ENCODE measurements at places on chromosomes 16 and 17.
A peak's percentile ranks its signal among the peaks of the same experiment; 100 is the strongest.

GRCh38 chr17:2157675-2158395 is 102.9 kb downstream of the HIC1 start:
- no peak for DNase-seq

- DNase-seq: no peak
These were observed 119.4 kb downstream of the FOXL1 start for GRCh38 chr16:86697715-86698114.

GRCh38 chr17:21186399-21187187 is 27.4 kb downstream of the TMEM11 start:
- peak; percentile 18 for DNase-seq

GRCh38 chr17:83146347-83146746 is 66.9 kb downstream of the METRNL start:
- no peak for DNase-seq

GRCh38 chr16:12024429-12024828 is 47.9 kb downstream of the SNX29 start:
- no peak for DNase-seq

- no peak for DNase-seq
These were observed 594 bp upstream of the CARHSP1 start for GRCh38 chr16:8869212-8869987.

DNA sequence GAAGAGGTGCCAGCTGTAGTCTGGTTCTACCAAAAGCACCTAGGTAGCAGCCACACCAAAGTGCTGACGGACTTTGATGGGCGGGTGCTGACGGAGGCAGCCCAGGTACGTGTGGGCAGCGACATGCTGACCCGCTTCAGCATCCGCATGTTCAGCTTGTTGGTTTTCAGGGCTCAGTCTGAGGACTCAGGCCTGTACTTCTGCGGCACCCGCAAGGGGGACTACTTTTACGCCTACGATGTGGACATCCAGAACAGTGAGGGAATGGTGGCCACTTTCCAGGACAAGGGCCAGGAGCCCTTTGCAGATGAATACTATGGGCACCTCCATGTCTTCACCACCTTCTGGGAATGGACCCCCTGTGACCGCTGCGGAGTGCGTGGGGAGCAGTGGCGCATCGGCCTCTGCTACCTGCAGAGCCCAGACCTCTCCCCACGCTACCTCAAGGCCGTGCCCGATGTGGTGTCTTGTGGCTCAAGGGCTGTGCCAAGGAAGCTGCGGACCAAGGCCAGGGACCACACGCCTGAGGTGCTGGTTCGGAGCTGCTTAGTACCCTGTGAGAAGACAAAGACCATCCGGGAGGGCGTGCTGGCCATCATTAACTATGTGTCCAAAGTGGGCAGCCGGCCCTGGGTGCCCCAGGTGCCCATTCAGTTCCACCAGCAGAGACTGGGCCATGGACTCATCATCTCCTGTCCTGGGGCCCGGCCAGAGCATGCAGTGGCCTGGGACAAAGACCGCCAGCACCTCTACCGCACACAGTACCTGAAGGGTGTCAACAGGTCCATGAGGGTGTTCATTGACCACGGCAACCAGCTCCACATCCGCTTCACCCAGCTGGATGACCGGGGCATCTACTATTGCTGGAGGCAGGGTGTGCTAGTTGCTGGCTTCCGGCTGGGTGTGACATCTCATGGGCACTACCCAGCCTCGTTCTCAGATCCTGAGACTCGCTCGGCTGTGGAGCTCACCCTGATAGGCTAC is 5.0 kb upstream of the EFTUD2 start:
- no peak for DNase-seq

DNA sequence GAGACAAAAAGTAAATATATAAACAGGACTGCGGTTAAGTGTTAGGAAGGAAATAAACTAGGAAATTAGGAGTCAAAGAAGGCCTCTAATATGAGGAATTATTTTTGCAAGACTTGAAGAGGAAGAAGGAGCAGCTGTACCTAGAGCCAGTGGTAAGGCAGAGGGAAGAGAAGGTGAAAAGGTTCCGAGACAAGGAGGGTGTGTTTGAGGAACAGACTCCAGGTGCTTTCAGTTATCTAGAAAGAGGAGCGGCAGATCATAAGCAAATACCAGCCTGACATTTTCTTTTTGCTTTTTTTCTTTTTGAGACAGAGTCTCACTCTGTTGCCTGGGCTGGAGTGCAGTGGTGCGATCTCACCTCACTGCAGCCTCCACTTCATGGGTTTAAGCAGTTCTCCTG is 61.0 kb downstream of the CHD9 start:
- no peak for DNase-seq

DNA sequence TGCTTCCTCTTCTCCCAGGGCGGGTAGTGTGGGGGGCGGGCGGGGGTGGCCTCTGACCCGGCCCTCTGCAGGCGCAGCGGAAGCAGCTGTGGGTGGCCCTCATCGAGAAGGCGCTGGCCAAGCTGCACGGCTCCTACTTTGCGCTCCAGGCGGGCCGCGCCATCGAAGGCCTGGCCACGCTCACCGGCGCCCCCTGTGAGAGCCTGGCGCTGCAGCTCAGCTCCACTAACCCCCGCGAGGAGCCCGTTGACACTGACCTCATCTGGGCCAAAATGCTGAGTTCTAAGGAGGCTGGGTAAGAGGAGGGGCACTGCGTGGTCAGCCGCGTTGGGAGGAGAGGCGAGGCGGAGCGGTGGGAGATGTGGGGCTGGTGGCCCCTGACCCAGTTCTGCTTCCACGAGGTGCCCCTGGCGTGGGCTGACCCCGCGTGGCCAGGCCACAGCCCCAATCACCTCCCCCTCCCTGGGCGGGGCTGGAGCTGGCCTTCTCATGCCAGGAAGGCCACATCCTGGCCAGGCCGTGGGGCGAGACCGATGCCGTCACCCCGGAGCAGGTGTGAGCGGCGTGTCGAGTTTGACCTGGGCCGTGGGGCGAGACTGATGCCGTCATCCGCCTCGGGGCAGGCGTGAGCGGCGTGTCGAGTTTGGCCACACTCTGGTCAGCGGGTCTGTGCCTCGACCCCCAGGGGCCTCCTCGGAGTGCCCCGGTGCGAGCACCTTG is 10.5 kb upstream of the PRR35 start:
- no peak for DNase-seq

DNA sequence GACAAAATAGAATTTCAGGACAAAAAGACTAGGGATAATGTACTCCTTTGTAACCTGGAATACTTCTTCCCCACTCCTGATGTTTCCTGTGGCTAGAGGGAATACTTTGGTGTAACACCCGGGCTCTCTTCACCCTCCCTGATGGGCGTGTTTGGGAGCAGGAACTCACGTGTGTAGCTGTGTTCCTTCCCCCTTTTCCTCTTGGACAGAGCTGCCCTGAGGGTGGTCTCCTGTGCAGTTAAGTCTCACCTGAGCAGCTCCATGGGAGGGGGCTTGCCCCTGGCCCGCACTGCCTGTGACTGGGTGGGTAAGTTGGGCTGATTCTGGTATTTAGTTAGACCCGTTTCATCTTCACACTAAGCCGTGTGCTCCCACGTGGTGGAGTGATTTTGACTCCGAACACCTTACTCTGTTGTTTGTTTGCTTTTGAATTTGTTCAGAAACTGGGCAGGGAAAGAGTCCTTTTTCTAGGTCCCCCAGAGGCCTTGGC is 87.9 kb downstream of the OR1D5 start:
- DNase-seq: no peak

GRCh38 chr17:43434902-43435319 is 36.1 kb downstream of the ARL4D start:
- DNase-seq: no peak

GRCh38 chr17:9173386-9173983 is 152.2 kb downstream of the NTN1 start:
- no peak for DNase-seq

- DNase-seq: peak; percentile 84
These were observed 2.5 kb downstream of the ADAT1 start for GRCh38 chr16:75620326-75621169.

- no peak for DNase-seq
These were observed 23.1 kb upstream of the BAHCC1 start for GRCh38 chr17:81371910-81372760.

DNA sequence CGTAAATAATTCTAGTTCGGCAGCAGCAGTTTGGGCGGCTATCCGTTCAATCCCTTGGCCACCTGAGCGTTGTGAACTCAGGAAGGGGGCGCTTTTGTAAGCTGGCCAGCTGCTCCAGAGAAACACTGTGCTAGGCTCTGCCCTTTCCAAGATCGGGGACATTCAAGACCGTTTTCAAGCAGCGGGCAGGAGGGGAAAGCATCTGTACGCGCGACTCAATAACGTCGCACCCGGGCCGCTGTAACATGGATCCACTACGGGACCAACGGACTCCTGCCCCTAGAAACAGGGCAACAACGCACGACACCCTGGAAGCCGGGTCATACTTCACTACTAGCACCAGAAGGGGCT is 463 bp downstream of the TOP2A start:
- DNase-seq: no peak

- DNase-seq: no peak
These were observed 11.6 kb upstream of the CBFB start for GRCh38 chr16:67017421-67017750.

DNA sequence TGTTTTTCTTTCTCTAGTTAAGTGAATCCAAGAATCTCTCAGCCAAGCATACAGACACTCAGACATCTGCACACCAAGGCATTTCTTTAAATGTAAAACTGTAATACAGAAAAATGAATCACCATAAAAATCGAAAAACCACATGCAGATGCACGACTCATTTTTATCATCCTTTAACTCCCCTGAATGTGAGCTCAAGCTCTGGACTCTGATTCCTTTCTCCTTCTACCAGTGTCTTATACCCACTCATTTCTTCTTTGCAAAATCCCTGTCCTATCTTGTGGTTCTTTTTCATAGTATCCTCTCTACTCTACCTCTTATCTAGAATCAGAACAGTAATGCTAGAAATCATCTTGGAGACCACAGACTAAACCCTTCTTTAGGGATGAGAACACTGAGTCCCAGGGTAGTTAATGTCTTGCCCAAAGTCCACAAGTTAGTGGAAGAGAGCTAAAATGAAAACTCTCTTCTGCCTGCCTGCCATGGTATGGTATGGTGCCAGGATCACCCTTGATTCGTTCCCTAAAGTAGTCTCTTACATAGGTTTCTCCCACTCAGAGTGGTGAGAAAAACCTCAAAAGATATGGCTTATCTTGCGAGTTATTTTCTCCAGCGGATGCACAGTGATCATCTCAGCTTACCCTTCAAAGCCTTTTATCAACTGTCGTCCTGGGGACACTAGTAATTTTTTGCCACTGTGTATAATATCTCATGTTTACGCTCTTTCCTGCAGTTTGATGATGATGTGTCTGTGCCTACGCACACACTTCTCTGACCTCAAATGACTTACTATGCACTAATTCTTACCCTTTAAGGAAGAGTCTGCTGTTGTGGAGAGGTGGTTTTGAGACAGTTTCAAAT is 30.2 kb downstream of the BRD7 start:
- DNase-seq: peak; percentile 30

- no peak for DNase-seq
These were observed 191.9 kb upstream of the AXIN2 start for GRCh38 chr17:65753348-65753747.

DNA sequence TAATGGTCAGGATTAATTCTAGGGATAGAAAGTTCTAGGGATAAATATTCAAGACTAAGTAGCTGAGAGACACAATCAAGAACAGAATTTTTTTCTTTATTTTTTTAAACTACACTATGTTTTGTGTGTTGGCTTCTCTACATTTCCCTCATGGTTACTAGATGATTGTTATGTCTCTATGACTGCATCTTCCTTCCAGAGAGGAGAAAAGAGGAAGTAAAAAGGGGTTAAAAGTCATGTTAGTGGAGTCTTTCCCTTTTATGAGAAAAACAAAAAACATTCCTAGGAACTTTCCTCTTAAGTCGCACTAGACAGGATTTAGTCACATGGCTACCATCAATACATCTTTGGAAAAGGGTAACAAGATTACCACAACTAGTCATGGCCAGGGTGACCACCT is 375.0 kb downstream of the KCNJ2 start:
- no peak for DNase-seq

DNA sequence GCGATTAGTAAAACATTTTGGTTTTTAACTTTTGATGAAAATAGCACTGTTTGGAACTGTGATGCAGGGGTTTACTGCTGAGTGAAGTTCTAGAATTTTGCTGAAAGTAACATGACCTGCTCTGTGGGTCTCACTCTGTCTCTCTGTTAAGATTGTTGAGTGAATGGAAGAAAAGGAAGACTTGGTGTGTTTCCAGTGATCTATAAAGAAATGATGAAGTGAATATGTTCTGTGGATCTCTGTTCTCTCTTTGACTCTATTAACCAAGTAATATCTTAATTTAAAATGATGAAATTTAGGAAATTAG is 148.4 kb downstream of the PRKCA start:
- DNase-seq: no peak

DNA sequence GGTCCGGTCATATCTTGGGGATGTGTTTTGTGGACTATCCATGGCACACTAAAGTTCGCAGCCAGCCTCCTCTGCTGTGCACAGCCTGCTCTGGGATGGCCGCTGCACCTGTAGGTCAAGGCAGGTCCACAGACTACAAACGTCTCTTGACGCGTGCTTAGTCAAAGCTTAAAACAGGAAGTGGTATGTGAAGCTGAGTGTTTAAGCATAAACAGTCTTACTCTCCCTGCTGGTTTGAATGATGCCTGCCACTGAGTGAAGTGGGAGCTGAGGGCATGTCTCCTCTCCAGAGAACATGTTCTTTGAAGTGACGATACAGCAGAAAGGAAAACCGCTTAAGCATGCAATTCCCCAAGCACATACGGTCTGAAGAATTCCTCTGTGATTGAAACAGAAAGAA is 365.6 kb downstream of the SLC39A11 start:
- DNase-seq: peak; percentile 51

DNA sequence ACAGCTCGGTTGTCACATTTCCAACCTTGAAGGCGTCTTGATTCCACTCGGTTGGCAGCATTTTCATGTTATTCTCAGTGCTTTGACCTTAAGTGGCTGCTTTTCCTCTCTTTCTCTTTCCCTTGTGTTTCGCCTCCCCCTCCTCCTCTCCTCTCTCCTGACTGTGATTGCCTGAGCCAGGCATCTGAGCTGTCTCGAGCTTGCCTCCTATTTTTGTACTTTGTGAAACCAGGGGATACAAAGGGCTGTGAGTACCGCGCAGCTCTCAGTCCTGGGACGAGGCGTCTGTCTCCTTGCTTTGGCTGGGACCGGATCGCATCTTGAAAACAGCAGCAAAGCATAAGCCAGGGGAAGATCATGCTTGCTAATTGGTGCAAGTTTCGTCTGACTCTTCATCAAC is 48.8 kb upstream of the SDK2 start:
- no peak for DNase-seq

GRCh38 chr17:36001862-36002603 is 680 bp upstream of the CCL15 start:
- DNase-seq: no peak

GRCh38 chr17:63847525-63848249 is 5.2 kb upstream of the SMARCD2 start:
- DNase-seq: no peak

- DNase-seq: no peak
These were observed 35.2 kb downstream of the N4BP1 start for GRCh38 chr16:48574766-48575165.

DNA sequence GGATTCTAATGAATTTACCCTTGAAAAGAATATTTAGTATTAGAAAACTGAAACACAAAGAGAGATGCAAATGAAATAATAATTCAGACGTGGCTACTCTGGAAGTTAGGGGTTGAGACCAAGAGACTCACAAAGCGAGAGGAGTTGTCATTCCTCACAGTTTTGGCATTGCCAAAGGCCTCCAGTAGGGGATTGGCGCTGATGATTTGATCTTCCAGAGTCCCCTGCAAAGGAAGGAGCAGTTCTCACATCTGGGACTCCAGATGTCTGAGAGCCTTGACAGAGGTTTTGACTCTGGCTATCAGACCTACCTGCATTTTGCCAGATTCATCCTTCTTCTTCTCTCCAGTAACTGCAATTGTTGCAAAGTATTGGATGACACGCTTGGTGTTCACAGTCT is 6.6 kb downstream of the MYH8 start:
- DNase-seq: no peak

- DNase-seq: no peak
These were observed 315.1 kb upstream of the EEF2KMT start for GRCh38 chr16:5412731-5413130.

All from CD4-positive, alpha-beta T cell treated with Interleukin-4 for 1 hour (primary cell).